ENCODE measurements at places on chromosomes 7 and 10. TPM values are rescaled to one million over a fixed set of nuclear protein-coding genes. Genes with fewer than 3 reads are reported as not detected.

MMP21 gene
- total RNA-seq, result not detected

EPHB4 gene
- total RNA-seq, result 14.1 TPM

OR6V1 gene
- total RNA-seq, result not detected

ZNF92 gene
- 4.6 TPM for total RNA-seq

JAKMIP3 gene
- total RNA-seq, result 0.13 TPM

SNCG gene
- 98.7 TPM for total RNA-seq

PLA2G12B gene
- not detected for total RNA-seq

TMEM213 gene
- not detected for total RNA-seq

GPR37 gene
- 2.4 TPM for total RNA-seq

THNSL1 gene
- total RNA-seq, result 3.6 TPM

ITPRID1 gene
- not detected for total RNA-seq

PNLIPRP1 gene
- not detected for total RNA-seq

ASB10 gene
- not detected for total RNA-seq

ZNF503 gene
- total RNA-seq, result 10.8 TPM

ERVW-1 gene
- total RNA-seq, result not detected

UTF1 gene
- not detected for total RNA-seq

CNPY1 gene
- total RNA-seq, result not detected

WASHC2C gene
- 62.3 TPM for total RNA-seq

Measured in aortic smooth muscle cell (primary cell).